ENCODE measurements at places on chromosomes 6 and 20.
A peak's percentile ranks its signal among the peaks of the same experiment; 100 is the strongest.

- no peak for DNase-seq
Measured at GRCh38 chr6:168154263-168154917, 75.4 kb upstream of the FRMD1 start.

- DNase-seq, result peak; percentile 24
Measured at GRCh38 chr6:36124881-36125280, 5.4 kb upstream of the MAPK13 start.

DNA sequence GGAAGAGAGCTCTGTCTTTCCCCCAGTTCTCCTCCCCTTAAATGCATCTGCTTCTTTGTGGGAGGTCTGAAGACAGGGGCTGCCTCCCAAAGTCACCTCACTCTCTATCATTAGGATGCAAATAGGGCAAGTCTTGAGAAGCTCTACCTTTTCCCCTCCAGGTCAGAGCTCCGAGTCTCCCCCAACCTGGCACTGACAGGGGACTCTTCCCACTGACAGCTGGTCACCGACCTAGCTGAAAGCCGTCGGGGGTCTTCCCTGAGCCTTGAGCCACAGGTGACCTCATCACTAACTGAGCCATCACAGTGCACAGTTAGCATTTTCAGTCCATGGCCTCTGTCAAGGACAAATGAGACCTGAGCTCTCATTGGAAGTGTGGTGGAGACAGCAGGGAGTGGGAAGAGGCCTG, 386.7 kb downstream of the HACE1 start:
- DNase-seq, result no peak

- DNase-seq, result peak; percentile 16
Measured at GRCh38 chr20:36377348-36378326, 71.5 kb downstream of the DLGAP4 start.

DNA sequence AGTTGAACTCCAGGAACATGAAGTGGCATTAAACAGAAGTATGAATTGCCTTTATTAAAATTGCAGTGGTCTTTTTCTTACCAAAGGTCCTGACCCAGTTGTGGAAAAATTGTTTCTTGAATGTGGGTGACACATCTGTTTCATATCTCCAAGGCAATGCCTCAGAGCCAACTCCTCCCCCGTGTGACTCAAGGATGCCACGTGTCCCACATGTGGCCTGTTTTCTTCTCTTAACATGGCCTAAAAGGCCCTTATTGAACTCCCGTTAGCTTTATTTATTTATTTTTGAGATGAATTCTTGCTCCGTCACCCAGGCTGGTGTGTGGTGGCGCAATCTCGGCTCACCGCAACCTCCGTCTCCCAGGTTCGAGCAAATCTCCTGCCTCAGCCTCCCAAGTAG, 128.4 kb upstream of the ESR1 start:
- DNase-seq, result no peak

- no peak for DNase-seq
Measured at GRCh38 chr20:52768694-52769093, 203.5 kb upstream of the TSHZ2 start.

- no peak for DNase-seq
Measured at GRCh38 chr6:33440649-33441309, 13.6 kb upstream of the ZBTB9 start.

DNA sequence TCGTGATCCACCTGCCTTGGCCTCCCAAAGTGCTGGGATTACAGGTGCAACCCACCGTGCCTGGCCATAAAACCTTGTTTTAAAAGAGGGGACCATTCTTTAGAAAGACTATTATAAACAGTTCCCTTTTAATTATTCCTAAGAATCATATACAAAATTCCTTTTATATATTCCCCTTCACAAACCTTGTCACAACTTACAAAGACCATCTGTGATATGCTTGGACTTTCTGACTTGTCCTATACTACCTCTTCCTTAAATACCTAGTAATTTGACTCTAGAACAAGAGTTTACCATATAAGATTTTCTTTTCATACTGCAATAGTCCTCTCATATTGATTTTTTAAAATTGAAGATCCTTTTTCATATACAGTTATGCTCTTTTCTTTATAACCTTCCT, 135.8 kb upstream of the PRSS16 start:
- no peak for DNase-seq

Data from NCI-H524 treated with DMSO at 0.1 percent for 48 hours (cell line).